ENCODE measurements at places on chromosomes 13 and 19.
A peak's percentile ranks its signal among the peaks of the same experiment; 100 is the strongest.

GRCh38 chr19:38944981-38945506 is 14.3 kb downstream of the MRPS12 start:
- peak; percentile 14 for DNase-seq

DNA sequence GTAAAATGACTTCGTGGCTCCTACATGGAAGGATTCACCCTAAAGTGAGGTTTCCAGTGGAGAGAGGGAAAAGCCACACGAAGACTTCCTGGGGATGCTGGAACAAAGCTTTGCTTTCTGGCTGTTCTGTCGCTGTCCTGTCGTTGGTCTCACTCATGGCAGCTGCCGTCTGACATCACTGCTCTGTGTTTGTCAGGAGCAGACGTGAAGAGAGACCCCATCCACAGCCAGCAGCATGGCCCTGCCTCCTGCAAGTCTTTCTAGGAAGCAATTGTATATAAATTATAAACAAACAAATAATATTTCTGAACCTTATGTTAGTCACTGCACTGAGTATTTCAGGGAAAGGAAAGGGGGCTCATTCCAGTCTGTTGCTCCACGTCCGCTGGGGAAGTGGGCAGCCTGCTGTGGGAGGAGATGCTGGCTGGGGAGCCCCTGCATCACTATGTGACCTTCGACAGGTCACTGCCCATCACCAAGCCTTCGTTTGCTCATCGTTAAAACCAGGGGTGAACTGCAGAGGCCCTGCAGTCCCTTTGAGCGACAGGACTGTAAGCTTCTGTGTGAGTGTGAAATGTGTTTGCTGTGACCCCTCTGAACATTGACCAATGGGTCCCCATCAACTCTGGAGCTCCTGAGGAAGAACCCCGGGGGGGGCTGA is 151.0 kb downstream of the DCT start:
- DNase-seq: no peak

DNA sequence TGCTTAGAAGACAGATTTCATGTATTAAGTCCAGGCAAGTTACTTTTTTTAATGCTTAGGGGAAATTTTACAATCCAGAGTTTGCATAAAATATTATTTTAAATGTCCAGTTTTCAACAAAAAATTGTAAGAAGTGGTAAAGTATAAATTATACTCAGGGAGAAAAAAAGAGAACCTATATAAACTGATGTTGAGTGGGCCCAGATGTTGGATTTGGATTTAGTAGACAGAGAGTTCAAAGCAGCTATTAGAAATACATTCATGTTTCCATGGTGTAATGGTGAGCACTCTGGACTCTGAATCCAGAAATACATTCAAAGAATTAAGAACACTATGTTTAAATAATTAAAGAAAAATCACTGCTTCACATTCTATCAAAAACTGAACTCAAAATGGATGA is 349.9 kb upstream of the ZNF507 start:
- no peak for DNase-seq

DNA sequence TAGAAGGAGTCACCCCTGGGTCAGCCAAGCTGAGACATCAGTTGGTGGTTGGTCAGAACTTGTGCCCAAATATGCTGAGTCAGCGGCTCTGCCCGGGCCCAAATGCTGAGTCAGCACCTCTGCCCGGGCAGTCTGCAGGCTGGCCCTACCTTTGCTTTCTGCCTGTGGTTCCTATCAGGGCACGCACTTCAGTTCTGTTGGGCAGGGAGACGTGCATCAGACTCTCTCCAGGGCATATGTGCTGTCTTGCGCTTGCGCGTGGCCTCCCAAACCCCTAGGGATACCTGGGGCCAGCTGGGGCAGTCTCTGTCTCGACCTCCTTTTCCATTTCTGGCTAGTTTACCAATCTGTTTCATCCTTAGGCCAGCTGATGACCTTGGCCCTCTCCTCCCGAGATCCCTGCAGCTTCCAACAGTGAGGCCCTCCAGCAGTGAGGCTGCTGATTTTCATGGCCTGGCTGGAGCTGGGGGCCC is 24.4 kb upstream of the LDLR start:
- no peak for DNase-seq

GRCh38 chr13:103931885-103932284 is 865.7 kb upstream of the SLC10A2 start:
- DNase-seq: no peak

DNA sequence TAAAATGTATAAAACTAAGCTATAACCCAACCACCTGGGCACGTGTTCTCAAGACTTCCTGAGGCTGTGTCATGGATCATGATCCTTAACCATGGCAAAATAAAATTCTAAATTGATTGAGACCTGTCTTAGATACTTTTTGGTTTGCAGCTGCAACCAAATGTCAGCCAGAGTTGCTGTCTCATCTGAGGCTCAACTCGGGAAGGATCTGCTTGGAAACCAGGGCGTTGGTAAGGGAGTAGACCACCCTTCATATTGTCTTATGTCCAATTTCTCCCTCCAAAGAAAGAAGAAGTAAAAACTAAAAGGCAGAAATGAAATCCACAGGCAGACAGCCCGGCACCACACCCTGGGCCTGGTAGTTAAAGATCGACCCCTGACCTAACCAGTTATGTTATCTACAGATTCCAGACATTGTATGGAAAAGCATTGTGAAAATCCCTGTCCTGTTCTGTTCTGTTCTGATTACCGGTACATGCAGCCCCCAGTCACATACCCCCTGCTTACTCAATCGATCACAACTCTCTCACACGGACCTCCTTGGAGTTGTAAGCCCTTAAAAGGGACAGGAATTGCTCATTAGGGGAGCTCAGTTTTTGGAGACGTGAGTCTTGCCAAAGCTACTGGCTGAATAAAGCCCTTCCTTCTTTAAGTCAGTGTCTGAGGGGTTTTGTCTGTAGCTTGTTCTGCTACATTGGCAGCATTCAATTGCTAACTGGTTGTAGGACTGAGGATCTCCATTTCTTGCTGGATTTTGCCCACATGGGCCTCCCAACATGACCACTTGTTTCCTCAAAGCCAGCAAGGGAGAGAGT is 22.9 kb upstream of the IGSF23 start:
- DNase-seq: peak; percentile 39

GRCh38 chr13:72403396-72404010 is 323.9 kb downstream of the MZT1 start:
- peak; percentile 25 for DNase-seq

DNA sequence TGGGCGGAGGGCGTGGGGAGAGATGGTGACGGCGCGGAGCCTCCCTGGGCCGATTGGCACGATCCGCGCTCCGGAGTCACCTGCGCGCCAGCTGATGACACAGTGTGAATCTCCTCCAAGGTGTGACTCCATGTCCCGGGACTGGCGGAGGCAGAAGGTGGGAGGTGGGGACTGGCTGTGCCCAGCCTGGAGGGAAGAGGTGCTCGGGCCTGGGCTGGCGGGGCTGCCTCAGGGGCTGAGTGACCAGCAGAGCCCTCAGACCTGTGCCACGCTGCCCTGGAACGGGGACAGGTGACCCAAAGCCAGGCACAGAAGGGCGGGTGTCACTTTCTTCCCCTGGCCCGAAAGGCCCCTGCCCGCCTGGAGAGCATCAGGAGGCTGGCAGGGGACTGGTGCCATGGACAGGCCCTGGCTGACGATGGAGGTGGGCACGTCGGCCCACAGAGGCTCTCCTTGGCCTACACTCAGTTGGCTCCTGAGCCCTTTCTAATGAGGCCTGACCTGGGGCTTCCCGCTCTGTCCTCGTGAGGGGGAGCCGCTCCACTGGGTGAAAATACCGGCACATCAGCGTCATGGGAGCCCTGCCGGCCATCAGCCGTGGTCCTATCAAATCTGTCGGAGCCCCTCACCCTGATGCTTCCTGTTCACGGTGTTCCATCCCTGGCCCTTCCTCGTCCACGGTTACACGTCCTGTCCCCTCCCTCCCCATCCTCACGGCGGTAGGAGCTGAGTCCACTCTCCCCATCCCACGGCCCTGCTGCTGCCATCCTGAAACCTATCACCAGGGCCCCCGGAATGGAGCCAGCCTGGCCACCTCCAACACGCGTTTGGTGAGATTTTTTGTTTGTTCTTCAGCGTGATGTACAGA is 75.6 kb downstream of the SPACA7 start:
- DNase-seq: no peak

DNA sequence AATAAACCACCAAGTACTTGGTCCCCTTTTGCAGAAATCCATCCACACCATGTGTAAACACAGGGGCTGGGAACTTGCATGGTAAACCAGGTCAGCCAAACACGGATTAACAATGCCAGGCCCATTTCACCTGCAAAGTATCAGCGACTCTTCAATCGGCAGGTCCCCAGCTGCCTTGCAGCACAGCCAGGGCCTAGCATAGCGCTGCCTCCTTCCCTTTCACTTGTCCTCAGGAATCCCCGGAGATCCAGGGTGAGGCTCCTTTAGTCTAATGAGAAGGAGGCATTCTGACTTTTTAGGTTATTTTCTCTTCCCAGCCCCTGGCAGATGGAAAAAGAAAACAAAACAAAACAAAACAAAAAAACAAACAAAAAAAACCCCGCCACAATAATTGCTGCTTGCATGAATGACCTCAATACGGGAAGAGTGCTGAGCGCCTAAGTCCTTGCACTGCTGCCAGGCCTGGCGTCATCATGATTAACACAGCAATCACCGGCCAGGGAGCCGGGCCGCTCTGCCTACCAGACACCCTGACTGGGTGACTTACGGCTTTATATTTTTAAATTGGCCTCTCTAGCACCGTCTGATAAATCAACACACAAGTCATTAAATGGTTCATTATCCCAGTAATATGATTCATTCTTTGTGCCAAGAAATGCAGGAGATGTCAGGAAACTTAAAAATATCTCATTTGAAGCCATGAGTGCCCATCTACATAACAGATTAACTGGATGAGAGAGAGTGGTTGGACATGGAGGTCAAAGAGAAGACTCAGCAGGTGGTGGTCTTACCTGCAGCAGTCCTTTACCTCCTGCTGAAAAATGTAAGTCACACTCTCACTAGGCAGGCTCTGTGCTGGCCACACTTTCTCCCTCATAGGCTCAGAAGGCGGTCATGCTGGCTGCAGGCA is 692.7 kb downstream of the UQCRFS1 start:
- DNase-seq: no peak

- DNase-seq: peak; percentile 59
Observed at GRCh38 chr19:45952686-45953505, 20.8 kb downstream of the NOVA2 start.

DNA sequence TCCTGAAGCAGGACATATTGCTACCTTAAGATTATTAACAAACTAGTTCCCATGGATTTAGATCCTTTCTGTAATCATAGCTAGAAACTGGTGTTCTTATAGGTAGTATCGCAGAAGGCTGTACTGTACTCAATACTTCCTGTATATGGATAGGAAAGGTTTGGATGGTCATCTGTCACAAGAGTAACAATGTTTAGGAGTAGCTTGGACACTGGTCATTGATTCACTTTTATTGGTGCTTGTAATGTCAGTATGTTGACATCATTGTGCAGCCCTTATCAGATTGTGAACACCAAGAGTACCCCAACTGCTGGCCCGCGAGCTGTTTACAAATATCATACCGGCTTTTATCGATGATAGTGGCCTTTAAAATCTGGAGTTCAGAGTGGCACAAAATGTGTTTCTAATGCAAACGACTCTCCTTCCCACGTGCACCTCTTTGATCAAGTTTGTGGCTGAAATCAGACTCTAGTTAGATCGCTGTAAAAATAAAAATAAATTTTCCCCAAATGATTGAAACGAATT is 605 bp upstream of the CDK8 start:
- DNase-seq: no peak

GRCh38 chr19:38528931-38529330 is 88.8 kb downstream of the MAP4K1 start:
- no peak for DNase-seq

DNA sequence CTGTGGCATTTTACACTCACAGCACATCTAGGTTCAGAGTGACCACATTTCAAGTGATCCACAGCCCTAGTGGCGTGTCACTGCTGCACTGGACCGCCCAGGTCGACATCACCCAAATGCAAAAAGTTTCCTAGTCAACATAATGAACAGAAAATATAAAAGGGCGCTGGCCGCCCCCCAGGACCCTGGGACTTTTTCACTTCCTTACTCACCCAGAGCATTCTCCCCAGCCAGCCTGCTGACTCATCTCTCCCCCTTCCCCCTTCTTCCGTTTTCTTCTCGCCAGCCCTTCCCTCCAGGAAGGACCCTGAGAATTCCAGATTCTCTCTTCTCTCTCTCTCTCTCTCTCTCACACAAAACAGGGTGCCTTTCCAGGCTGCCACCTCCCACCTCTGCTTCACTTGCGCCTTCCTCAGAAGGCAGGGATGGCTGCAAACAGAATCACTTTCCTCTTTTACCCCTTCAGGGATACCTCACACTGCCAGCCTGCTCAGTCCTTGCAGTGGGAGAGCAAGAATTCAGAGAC is 21.0 kb upstream of the GRWD1 start:
- peak; percentile 86 for DNase-seq

- DNase-seq: no peak
Observed at GRCh38 chr13:23730251-23730650, 158.9 kb downstream of the MIPEP start.

GRCh38 chr19:6213696-6214641 is 65.8 kb downstream of the MLLT1 start:
- DNase-seq: no peak

DNA sequence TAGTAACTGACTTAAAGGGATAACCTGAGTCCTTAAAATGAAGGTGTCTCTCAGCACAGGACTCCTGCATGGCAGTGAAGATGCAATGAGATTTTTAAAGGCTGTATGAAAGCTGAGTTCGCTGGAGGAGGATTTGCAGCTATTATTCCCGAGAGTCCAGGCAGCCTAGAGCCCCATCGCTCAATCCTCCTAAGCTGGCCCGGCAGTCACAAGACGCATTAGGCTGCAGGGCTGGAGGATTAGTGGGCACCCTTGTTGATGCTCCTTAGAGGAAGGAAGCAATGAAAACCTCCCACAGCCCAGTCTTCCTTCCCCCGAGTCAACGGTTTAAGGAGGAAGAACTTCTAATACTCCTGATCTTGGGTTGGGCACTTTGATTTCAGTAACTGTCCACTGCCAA is 239.5 kb downstream of the EFNB2 start:
- no peak for DNase-seq

DNA sequence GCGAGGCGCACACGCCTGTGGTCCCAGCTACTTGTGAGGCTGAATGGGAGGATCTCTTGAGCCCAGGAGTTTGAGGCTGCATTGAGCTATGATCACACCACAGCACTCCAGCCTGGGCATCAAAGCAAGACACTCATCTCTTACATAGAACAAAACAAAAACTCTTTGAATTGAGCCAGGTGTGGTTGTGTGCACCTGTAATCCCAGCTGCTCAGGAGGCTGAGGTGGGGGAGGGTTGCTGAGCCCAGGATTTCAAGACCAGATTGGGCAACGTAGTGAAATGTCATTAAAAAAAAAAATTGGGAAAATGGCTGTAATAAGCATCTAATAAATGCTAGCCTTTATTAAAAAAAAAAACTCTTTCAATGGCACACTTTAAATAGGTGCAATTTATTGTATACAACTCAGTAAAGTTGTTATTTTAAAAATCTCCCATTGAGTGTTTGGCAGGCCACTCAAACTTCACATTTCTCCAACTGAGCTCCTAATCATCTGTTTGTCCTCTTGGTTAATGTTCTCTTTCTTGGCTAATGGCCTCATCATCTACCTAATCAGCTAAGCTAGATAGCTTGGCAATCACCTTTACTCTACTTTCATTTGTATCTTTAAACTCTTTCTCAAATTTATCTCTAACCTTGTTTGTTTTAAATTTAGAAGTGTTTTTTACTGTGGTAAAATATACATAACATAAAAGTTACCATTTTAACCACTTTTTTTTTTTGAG is 28.1 kb upstream of the HMGB1 start:
- no peak for DNase-seq

Measured in fibroblast of skin of right biceps (primary cell).